Breast epithelium (tissue), 4 donors: ENCODE measurements at places on chromosomes 7 and 10. TPM values are rescaled to one million over a fixed set of nuclear protein-coding genes. Genes with fewer than 3 reads are reported as not detected.

HOXA7 gene
- total RNA-seq: 8.8 TPM

GSTO2 gene
- 14.1 TPM for total RNA-seq

- DNase-seq: no peak
These were observed 57.9 kb upstream of the EXOC6 start for GRCh38 chr10:92790440-92790839.

DNA sequence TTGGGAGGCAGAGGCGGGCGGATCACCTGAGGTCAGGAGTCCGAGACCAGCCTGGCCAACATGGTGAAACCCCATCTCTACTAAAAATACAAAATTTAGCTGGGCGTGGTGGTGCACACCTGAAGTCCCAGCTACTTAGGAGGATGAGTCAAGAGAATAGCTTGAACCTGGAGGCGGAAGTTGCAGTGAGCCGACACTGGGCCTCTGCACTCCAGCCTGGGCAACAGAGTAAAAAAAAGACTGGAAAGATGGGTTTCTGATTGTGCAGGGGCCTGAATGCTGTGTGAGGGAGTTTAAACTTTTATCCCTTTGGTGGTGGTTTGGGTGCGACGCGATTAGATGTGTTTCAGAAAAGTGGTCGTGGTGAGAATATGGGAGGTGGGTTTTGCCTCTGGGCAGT, 1.8 kb downstream of the CHST12 start:
- DNase-seq: no peak

GRCh38 chr7:100803398-100804161, 23.7 kb downstream of the EPHB4 start:
- DNase-seq: peak; percentile 79
